NCI-H446 treated with DMSO at 0.1 percent for 48 hours (cell line): ENCODE measurements at places on chromosomes 12 and 14.

DNA sequence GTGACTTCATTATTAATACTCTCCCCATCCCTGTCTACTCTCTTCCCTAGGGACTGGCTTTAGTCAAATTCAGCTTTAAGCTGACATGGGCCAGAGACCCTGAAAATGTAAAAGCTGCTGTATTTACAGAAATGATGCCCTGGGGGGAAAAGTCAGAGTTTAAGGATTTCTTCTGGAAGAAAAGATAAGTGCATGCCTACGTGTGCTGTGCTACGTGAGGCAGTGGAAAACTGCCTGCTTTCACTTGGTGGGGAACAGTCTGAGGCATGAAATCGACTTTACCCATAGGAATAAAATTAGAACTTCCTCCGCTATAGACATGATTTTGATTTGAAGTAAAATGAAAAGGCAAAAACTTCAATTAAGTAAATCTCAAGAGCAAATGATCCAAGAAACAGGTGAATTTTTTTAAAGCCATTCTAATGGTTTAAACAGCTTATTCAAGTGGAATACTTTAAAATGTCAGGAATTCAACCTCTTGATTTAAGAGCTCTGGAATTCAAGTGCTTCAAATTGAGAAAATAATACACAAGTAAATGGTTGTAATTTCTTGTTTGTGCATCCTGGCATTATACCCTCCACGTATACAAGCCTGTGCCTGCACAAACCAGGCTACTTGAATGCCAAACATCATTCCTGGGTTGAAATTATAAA is 168.5 kb downstream of the FOXN3 start:
- DNase-seq = no peak

DNA sequence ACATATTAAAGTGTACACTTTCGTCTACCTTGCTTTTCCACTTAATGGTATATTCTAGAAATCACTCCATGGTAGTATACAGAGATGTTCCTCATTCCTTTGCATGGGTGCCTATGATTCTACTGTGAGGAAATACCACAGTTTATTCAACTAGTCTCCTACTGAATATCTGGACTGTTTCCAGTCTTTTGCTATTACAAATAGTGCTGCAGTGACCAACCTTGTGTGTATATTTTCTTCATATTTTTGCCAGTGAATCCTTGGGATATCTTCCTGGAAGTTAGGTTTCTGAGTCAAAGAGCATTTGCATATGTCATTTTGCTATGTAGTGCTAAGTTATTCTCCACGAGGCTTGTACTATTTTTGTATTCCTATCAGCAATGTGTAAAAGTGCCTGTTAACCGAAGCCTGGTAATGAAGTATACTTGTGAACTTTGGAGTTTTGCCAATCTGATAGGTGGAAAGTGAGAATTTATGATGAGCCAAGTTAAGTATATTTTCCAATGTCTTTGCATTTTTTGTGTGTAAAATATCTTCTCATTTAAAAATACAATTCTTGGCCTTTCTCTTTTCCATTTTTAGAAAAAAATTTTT is 31.3 kb upstream of the TMEM263 start:
- no peak for DNase-seq

DNA sequence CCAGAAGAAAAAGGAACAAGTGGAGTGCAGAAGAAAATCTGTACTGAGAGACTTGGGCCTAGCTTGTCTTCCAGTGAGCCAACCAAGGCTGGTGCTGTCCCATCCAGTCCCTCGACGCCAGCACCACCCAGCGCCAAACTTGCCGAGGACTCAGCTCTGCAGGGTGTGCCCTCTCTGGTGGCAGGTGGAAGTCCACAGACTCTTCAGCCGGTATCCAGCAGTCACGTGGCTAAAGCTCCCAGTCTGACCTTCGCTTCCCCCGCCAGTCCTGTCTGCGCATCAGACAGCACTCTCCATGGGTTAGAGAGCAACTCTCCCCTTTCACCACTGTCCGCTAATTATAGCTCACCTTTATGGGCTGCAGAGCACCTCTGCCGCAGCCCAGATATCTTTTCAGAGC is 15.6 kb downstream of the CIPC start:
- no peak for DNase-seq

DNA sequence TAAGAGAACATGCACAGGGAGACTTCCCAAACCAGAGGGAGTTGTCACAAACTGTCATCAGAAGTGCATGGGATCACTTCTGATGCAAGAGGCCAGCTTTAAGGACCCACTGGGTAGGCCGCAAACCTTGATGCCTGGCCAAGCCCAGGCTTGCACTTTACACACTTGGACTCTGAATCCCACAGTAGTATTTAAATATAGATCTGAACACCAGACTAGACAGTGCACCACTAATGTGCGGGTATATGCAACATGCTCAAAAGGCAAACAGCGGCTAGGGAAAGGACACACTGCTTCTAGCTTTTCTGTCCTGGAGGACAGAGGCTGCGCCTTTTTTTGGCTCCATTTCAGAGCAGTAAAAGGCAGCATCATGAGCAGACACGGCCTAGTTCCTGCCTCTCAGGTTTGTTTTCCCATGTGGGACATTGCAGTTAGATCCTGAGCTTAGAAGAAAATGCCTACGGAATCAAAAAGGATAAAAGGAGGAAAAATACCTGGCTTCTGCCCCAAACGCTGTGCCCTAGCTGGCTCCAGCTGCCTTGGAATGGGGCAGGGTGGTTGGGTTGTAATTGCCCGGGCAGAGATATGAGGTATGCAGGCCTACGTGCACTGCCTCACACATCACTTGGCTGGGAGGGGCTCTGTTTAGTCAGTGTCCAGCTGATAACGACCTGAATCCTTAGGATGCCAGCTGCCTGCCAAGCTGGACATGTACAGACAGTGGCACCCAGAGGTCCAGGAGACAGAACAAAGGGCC is 84.5 kb upstream of the EGLN3 start:
- no peak for DNase-seq

GRCh38 chr12:78018939-78019338 is 188.2 kb downstream of the NAV3 start:
- no peak for DNase-seq

DNA sequence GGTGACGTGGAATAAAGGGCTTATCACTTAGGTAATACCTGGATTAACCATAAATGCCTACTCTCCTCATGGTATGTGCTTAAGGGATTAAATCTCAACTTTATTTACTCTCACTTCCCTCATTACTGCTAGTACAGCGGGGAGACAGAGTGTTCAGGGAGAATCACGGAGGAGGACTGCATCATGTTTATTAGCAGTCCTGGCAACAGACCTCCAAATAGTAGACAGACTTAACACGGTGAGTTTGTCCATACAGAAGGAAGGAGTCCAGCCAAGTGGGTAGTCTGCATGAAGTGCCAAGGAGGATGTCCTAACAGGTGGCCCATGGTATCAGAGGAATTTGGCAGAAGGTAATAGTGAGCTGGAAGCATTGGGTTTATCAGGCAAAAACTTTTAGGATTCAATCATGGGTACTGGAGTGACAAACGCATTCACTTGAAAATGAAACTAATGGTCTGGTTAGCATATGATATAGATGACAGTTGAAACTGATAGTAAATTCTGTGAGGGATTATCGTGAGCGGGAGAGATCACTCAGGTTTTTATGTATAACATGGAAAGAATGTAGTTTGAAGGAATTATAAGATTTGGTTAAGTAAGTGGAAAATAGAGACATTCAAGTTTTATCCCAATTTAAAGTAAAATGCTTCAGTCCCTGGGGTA is 471.8 kb downstream of the TMEM117 start:
- DNase-seq = peak; percentile 3

DNA sequence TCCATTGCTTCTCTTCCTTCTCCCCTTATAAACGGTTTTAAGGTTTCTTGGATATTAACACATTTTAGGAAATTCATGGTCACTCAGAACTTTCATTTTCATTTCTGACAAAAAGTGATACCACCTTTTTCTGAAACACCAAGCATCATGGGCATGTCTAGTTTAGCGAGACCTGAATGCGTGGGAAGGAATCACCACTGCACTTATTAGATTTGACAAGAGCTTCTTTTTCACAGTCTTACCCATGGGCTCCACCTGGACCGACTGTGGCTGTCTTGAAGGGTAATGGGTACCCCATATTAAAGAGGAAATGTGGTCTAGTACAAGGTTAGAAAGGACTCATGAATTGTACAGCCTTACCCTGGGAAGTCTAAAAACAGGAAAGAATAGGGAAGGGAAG is 95.4 kb downstream of the KCNK10 start:
- no peak for DNase-seq

DNA sequence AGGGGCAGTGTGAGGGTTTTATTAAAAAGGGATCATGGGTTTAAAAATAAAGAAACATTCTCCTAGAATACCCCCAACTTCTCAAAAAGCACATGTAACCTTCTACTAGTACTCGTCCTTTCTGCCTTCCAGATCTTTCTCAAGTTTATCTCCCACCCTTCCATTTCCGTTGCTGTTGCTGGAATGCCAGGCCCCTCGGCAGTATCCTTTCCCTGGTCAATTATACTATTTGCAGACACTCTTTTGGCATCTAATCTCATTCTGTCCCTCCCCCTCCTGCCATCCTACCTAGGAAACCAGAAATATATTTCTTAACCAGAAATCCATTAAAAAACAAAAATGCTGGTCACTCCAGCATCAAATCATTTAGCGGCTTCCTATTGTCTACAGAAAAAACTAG is 198.2 kb upstream of the ATP2B1 start:
- no peak for DNase-seq

- no peak for DNase-seq
Observed at GRCh38 chr14:30114051-30114450, 186.4 kb upstream of the PRKD1 start.

- DNase-seq = no peak
Observed at GRCh38 chr14:61193476-61193875, 87.7 kb downstream of the TMEM30B start.

GRCh38 chr12:48868451-48868850 is 2.8 kb upstream of the RND1 start:
- no peak for DNase-seq

- DNase-seq = no peak
Observed at GRCh38 chr12:31300341-31300740, 25.6 kb downstream of the SINHCAF start.

DNA sequence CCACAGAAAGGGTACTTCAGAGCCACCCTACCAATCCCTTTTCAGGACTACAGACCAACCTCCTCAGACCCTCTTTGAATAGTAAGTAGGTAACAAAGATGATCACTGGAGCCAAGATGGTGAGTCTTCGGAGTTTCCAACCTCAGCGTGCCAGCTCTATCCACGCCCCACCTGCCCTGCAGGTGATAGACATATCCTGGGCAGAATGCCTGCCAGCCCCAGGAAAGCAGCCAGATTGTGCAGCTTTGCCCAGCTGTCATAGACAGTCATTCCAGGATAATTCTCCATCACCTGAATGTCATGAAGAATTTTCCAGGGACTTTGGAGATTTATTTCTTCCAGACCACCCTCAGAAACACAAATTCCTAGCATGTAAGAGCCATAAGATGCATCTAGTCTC is 434.4 kb downstream of the RGS6 start:
- no peak for DNase-seq

DNA sequence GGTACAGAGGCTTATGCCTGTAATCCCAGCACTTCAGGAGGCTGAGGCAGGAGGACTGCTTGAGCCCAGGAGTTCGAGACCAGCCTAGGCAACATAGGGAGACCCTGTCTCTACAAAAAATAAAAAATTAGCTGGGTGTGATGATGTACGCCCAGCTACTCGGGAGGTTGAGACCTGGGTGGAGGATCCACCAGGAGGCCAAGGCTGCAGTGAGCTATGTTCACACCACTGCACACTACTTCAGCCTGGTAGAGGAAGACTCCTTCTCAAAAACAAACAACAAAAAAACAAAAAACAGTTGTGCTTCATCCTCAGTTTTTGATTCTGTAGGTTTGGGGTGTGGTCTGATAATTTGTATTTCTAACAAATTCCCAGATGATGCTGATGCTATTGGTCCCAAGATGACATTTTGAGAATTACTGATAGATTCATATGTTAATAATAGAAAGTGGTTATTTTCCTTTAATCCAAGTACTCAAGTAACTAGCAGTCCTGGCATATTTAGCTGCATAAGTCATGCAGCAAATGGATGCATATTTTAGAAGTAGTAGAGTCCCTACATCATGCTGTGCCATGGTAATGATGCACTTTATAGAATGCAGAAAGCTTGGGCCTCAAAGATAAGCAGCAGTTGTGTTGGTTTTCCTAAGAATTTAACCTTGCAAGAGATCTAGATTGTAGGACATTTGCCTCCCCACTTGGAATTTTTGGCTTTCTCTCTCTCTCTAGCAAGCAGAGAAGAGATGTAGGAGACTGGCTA is 76.1 kb upstream of the PAWR start:
- no peak for DNase-seq

GRCh38 chr12:128554546-128555304 is 269.0 kb downstream of the SLC15A4 start:
- no peak for DNase-seq
